ENCODE measurements at places on chromosomes 1 and 21. TPM values are rescaled to one million over a fixed set of nuclear protein-coding genes. Genes with fewer than 3 reads are reported as not detected.

Gene CLEC20A
- total RNA-seq: not detected

Gene ANKRD34A
- 5.2 TPM for total RNA-seq

Gene ITLN2
- not detected for total RNA-seq

Gene TFF3
- 0.74 TPM for total RNA-seq

Gene CYYR1
- 0.13 TPM for total RNA-seq

Gene TPTE
- not detected for total RNA-seq

DNA sequence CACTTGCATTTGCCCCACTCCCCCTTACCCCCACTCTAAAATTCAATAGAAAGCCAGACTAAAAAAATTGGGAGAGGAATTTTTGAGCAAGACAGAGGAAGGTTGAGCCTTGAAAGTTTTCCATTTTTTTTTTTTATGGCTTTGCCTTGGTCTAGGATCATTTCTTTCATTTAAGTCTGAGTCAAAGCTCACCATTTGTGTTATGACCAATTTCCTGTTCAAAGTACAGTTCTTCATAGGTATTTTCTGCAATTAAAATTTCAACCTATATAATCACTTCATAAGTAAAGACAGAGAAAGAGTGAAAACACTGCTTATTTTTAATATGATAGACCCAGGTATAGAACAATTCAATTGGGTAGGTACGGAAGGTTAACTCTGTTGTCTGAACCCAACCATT lies 436.6 kb upstream of the ADGRL2 start:
- H3K4me1 ChIP-seq: no peaks in the 10 kb centered on the region
- no peak overlapping the region for H3K27ac ChIP-seq
- H3K4me3 ChIP-seq: no peak overlapping the region
- no peaks in the 10 kb centered on the region for H3K36me3 ChIP-seq

DNA sequence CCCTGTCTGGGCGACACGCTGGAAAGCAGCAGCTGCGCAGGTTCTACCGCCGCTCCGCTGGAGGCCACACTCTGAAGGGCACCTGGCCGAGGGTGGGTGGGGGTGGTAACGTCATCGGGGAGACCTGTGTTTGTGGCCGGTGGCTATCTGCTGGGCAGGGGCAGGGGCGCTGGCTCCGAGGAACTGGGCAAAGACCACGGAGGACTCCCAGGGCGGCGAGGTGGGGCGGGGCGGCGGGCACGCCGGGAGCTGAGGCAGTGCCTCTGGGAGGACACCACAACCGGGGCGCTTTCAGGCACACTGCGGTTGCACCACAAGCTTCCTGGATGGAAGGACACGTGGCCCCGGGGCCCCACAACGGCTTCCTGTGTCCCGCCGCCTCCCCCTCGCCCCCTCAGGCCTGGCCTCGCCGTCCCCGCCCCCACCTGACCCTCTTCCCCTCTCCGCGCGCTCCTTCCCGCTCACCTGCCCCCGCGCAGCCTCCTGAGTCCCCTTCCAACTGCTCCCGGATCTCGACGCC lies 3.3 kb upstream of the DENND2D start:
- H3K27me3 ChIP-seq: no peaks in the 10 kb centered on the region
- peaks cover 39% of the 10 kb centered on the region for H3K4me1 ChIP-seq
- no peaks in the 10 kb centered on the region for H3K36me3 ChIP-seq
- DNase-seq: peak; percentile 77
- H3K27ac ChIP-seq: peak overlapping the region; percentile 92
- H3K4me3 ChIP-seq: peak overlapping the region; percentile 87

GRCh38 chr21:29359718-29360117 lies 61.0 kb downstream of the BACH1 start:
- H3K4me1 ChIP-seq: no peaks in the 10 kb centered on the region
- H3K36me3 ChIP-seq: no peaks in the 10 kb centered on the region
- no peak overlapping the region for H3K4me3 ChIP-seq
- no peaks in the 10 kb centered on the region for H3K27me3 ChIP-seq

- H3K4me3 ChIP-seq: no peak overlapping the region
- H3K27ac ChIP-seq: no peak overlapping the region
- no peaks in the 10 kb centered on the region for H3K27me3 ChIP-seq
- DNase-seq: no peak
- peaks cover 21% of the 10 kb centered on the region for H3K4me1 ChIP-seq
These were observed 23.9 kb downstream of the PRRC2C start for GRCh38 chr1:171509191-171509590.

DNA sequence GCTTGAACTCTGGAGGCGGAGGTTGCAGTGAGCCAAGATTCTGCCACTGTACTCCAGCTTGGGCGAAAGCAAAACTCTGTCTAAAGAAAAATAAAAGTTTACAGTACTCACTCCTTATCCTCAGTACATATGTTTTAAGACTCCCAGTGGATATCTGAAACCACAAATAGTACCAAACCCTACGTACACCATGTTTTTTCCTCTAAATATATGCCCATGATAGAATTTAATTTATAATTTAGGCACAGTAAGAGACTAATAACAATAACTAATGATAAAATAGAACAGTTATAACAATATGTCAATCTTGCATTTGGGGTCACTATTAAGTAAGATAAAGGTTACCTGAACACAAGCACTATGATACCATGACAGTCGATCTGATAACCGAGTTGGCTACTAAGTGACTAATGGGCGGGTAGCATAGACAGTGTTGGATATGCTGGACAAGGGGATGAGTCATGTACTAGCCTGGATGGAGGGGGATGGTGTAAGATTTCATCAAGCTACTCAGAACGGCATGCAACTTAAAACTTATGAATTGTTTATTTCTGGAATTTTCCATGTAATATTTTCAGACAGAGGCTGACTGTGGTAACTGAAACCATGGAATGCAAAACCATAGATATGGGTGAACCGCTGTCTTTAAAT lies 43.7 kb downstream of the ST7L start:
- H3K4me1 ChIP-seq: no peaks in the 10 kb centered on the region
- no peaks in the 10 kb centered on the region for H3K27me3 ChIP-seq
- H3K27ac ChIP-seq: no peak overlapping the region
- no peaks in the 10 kb centered on the region for H3K36me3 ChIP-seq
- no peak overlapping the region for H3K4me3 ChIP-seq
- DNase-seq: no peak

DNA sequence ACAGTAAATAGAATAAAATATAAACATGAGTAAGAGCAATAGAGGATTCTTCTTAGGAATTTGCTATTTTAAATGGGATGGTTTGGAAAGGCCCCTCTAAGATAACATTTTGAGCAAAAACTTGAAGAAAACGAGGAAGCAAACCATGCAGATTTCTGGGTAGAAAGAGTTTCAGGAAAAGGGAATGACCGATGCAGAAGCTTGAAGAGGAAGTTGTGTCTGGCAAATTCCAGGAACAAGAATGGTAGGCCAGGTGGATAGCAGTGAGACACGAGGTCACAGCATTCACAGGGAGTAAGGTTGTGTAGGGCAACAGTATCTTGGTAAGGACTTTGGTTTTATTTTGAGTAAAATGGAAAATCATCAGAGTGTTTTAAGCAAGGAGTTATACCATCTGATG lies 108.9 kb downstream of the PEX14 start:
- H3K4me1 ChIP-seq: no peaks in the 10 kb centered on the region
- H3K4me3 ChIP-seq: no peak overlapping the region
- H3K27me3 ChIP-seq: no peaks in the 10 kb centered on the region
- no peak for DNase-seq
- no peak overlapping the region for H3K27ac ChIP-seq
- no peaks in the 10 kb centered on the region for H3K36me3 ChIP-seq

GRCh38 chr1:94324178-94324544 lies 86.8 kb upstream of the ARHGAP29 start:
- no peak for DNase-seq
- H3K27me3 ChIP-seq: peaks cover 2% of the 10 kb centered on the region
- no peaks in the 10 kb centered on the region for H3K36me3 ChIP-seq
- H3K4me3 ChIP-seq: no peak overlapping the region
- no peak overlapping the region for H3K27ac ChIP-seq
- no peaks in the 10 kb centered on the region for H3K4me1 ChIP-seq

DNA sequence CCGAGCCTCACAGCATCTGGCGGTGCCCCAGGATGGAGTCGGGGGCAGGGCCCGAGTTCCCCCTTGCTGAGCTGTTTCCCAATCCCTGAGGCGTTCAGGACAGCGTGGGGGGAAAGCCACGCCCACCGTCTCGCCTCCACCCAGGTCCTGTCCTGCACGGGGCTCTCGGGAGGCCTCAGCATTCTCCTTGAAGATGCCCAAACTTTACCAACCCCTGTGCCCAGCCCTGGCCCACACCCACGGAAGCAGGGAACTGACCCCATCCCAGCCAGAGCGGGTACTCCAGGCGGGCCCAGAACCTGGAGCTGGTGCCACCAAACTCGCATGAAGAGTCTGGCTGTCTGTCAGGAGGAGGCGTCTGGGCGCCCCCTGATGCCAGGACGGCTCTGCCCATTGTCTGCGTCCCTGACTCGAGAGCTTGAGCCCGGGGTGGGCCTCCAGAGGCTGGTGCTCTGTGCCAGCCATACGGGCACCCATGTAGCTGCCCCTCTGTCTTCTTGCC lies 35.3 kb upstream of the POFUT2 start:
- peaks cover 3% of the 10 kb centered on the region for H3K27me3 ChIP-seq
- DNase-seq: no peak
- no peak overlapping the region for H3K27ac ChIP-seq

GRCh38 chr1:88609051-88609450 lies 75.0 kb upstream of the PKN2 start:
- no peaks in the 10 kb centered on the region for H3K4me1 ChIP-seq
- H3K36me3 ChIP-seq: no peaks in the 10 kb centered on the region
- H3K27me3 ChIP-seq: no peaks in the 10 kb centered on the region
- no peak overlapping the region for H3K4me3 ChIP-seq
- no peak overlapping the region for H3K27ac ChIP-seq

- DNase-seq: no peak
- no peaks in the 10 kb centered on the region for H3K27me3 ChIP-seq
- H3K4me1 ChIP-seq: no peaks in the 10 kb centered on the region
- no peaks in the 10 kb centered on the region for H3K36me3 ChIP-seq
- no peak overlapping the region for H3K4me3 ChIP-seq
These were observed 139.8 kb upstream of the TMEM51 start for GRCh38 chr1:15013767-15014166.

- no peaks in the 10 kb centered on the region for H3K4me1 ChIP-seq
- H3K27ac ChIP-seq: no peak overlapping the region
- no peak for DNase-seq
- H3K36me3 ChIP-seq: no peaks in the 10 kb centered on the region
- no peaks in the 10 kb centered on the region for H3K27me3 ChIP-seq
These were observed 124.8 kb upstream of the GRIK3 start for GRCh38 chr1:37159102-37159501.
